ACHN (cell line): ENCODE measurements at places on chromosomes 5 and 9.

DNA sequence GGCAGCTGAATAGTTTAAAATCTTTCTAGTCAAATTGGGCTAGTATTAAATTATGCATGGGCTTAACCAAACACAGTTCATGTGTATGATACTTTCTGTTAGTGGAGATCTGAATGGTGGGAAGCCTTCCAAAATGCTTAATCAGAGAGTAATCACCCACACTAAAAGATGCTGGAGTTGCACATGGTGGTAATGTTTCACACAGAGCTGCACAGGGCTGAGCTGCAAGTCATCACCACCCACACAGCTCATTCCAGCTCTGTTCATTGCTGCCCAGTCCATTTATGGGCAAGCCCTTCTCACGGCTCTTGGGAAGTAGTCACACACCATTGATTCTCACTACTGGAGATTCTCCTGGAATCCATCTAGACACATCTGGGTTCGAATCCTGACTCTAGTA lies 351.5 kb upstream of the KCNN2 start:
- no peak for DNase-seq

DNA sequence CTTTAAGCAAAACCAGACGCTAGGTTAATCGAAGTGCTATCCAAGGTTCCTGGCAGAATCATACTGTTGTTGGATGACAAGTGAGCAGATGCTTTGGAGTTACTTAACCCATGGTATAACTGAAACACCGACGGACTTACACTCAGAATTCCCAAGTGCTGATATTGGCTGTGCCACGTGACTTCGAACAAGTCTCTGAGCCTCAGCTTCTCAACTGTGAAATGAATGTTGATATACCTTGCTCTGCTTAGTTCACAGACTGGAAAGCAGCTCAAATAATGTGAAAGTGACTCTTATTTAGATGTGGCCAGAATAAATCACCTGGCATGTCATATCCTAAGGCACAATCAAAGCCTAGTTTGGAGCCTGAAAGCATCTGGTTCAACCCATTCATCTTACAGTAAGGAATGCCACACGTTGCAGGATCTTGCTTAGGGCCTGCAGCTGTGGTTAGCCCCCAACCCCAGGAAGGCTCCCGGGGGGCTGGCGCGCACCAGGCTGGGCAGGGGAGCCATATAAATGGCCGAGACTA lies 759 bp downstream of the GEMIN5 start:
- no peak for DNase-seq

GRCh38 chr9:124274226-124274625 lies 16.5 kb downstream of the NEK6 start:
- no peak for DNase-seq

DNA sequence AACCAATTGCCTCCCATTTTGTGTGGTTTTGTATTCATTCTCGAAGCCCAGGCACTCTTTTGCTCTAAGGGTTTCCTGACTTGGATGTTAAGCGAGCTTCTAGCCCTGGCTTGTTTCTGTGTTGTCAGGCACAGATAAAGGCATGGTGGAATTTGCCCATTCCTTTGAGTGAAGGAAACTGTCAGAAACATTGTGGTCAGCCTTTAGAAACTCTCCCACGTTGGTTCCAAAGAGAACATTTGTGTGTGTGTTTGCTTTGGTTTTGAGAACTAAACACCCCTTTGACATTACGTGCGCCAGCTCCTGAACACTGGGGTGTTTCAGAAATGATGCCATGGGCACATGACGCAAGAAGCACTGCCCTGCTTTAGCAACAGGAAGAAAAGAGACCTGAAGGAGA lies 320.9 kb downstream of the NTRK2 start:
- no peak for DNase-seq

DNA sequence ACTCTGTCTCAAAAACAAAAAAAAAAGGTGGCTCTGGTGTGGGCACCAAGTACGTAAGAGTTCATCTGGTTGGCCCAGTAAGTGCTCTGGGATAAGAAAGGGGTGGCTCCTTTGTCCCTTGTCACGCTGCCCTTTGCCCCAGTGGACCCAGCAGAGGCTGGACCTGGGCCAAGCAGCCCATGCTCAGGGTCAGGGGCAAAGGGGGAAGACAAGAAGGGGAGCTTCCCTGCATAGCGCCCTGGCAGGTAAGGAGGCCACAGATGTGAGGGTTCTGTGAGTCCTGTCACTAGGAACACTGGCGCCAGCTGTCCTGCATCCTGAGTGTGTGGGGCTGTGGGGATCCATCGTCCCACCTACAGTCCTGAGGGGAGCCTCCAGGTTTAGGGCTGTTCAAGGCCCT lies 65.3 kb downstream of the GADD45G start:
- no peak for DNase-seq

- DNase-seq, result peak; percentile 25
Observed at GRCh38 chr5:84729326-84729725, 344.6 kb upstream of the EDIL3 start.

DNA sequence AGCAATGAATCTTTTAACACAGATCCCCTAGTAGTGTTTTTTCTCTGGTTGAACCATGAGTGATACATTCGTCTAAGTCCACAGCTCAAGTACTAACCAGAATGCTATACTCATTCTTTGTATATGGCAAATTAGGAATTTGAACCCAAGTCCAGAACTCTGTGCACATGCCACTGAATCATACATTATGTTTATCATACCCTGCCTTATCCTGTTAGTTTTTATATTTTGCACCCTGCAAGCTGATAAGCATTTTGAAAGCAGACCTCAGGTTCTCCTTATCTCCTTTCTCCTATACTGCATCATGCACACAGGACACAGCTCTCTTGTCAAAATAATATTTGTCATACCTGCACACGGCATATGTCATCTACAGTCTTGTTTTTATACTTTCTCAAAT lies 54.6 kb upstream of the ELL2 start:
- DNase-seq, result no peak

- peak; percentile 86 for DNase-seq
Observed at GRCh38 chr9:14314424-14314928, 535 bp upstream of the NFIB start.
